Anterior cingulate cortex (tissue), 58 donors: ENCODE measurements at places on chromosomes 3 and 15.

DNA sequence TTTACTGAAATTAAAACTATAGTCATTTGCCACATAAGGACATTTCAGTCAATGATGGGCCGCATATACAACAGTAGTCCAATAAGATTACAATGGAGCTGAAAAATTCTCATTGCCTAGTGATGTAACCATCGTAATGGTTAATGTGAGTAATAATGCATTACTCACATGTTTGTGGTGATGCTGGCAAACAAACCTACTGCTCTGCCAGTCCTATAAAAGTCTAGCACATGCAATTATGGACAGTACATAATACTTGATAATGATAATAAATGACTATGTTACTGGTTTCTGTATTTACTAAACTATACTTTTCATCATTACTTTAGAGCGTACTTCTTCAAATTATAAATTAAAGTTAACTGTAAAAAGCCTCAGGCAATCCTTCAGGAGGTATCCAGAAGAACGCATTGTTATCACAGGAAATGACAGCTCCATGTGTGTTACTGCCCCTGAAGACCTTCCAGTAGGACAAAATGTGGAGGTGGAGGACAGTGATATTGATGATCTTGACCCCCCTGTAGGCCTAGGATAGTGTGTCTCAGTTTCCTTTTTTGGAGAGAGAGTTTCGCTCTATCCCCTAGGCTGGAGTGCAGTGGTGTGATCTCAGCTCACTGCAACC is 102.7 kb downstream of the ATP1B3 start:
- DNase-seq, result no peak

DNA sequence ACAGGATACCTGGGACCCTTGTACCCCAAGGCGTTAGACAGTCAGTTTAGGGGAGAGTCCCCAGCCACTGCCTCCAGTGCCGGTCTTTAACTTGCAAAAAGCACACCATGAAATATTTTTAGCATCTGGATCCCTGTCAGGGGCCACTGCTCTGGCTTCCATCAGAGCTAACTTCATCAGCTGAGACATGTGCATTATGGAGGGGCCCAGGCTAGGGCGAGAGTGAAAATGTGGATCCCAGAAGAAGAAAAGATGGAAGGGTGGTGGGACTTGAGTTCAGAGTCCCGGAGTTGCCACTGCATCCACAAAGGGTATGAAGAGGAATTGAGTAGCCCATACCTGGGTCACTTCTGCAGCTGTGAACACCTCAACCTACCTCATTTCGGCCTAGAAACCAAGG is 23.5 kb upstream of the SPATA12 start:
- no peak for DNase-seq

GRCh38 chr3:183737116-183737515 is 39.5 kb downstream of the YEATS2 start:
- no peak for DNase-seq

GRCh38 chr3:13451301-13451673 is 28.8 kb upstream of the HDAC11 start:
- DNase-seq, result no peak

GRCh38 chr3:189477614-189478013 is 153.6 kb upstream of the TP63 start:
- DNase-seq, result no peak

DNA sequence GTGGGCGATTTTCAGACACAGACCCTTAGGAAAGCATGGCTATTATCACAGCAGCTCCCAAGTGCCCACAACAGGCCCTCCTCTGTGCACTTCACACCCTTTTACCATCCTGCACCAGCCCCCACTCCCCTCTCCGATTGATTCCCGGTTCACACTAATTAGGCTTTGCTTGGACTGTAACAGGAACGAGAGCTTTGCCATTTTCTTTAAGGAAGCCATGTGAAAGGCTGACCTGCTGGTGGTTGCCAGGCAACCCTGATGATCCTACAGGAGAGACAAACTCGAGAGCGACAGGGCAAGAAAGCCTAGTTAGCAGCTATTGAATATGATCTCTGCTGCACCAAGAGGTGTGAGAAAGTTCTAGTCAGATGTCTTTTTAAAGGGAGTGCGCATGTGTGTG is 28.2 kb upstream of the DET1 start:
- DNase-seq, result no peak

DNA sequence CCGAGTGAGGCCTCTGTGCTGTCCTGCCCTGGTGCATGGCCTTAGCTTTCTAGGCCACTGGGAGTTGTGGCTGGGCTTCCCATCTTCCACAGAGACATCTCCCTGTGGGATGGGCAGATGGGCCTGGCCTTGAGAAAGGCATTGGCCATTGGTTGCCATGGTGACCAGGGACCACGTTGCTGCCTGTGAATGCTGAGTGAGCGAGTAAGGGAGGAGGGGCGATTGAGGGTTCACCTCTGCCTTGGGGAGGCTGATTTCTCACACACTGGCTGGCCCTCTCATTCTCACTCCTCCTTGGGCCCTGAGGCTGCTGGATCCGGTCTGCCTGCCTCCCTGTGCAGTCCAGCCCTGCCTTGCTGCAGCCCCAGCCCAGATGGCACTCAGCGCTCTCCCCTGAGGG is 26.4 kb upstream of the DOCK3 start:
- no peak for DNase-seq

DNA sequence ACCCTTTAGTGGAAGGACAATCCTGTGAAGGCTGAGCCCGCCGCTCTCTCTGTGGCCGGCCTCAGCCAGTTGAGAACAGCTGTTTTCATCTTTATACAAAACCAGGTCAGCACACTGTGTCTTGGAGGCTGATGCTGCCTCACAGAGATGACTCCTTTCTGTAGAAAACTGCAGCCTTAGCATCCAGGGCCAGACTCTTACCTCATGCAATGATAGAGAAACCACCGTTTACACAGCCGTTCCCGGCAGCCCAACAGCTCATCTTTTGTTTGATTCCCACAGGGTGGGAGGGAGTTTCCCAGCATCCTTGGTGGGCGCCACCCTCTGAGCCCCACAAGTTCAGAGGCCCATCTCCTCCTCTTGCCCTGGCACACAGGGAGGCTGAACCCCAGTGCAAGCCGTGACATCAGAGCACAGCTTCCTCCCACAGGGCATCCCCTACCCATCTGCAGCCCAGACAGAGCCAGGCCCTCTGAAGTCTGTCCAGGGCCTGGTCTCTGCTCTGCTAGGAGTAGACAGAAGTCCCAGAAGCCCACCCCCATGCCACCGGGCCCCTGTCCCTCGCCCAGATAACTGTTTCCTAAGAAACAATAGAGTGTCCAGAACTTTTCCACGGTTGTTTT is 105.0 kb downstream of the LRRK1 start:
- DNase-seq, result no peak

DNA sequence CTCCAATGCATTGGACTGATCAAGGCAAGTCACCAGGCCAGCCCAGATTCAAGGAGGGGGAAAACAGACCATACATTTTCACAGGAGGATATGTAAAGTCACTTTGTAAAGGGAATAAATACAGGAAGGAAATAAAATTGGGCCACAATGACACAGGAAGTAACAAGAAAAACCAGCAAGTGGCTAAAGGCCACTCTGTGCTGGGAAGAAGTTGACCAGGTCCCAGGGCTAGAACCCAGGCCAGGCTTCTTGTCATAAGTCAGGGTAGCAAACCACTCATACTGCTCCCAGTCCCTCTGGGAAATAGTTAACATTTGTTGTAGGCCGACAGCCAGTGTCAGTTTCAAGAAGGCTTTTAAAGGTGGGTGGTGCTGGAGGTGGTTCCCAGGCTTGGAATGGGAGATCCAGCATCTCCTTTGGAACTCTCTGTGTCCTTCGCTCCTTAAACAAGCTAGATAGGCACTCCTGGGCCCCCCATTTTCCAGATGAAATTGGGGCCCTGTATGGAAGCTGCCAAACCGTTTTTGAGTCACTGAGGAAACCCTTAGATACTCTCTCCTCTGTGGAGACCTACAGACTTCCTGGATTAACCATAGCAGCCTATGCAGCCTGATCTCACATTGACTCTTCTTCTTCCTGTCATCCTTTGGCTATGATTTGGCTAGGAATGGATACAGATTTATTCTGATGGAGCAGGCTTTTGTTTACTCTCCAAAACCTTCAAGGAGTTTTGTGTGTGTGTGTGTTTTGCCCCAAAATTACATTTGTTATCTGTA is 14.7 kb upstream of the EDC3 start:
- no peak for DNase-seq

GRCh38 chr3:108453565-108453964 is 56.8 kb downstream of the MYH15 start:
- no peak for DNase-seq

- DNase-seq, result no peak
Measured at GRCh38 chr3:175149675-175150074, 290.5 kb downstream of the NAALADL2 start.

DNA sequence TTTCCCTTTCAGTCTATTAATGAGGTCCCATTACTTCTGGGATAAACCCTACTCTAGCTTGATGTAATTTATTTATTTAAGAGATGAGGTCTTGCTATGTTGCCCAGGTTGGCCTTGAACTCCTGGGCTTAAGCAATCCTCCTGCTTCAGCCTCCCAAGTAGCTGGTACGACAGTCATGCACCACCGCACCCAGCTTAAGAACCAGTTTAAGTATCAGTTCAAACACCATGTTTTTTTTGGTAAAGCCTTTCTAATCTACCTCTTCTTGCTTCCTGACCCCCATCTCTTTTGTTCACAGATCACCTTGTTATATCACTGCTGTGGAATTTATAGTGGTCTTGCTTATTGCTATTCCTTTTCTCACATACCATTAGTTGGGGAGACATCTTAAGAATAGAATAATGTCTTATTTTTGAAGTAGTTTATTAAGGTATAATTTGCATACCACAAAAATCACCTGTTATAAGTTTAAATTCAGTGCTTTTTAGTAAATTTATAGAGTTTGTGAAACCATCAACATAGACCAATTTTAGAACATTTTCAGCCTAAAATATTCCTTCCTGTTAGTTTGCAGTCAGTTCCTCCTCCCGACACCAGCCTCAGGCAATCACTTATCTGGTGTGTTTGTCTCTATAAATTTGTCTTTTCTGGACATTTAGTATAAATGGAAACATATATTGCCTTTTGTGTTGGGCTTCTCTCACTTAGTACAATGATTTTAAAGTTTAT is 257.9 kb downstream of the PDCD6IP start:
- DNase-seq, result no peak

DNA sequence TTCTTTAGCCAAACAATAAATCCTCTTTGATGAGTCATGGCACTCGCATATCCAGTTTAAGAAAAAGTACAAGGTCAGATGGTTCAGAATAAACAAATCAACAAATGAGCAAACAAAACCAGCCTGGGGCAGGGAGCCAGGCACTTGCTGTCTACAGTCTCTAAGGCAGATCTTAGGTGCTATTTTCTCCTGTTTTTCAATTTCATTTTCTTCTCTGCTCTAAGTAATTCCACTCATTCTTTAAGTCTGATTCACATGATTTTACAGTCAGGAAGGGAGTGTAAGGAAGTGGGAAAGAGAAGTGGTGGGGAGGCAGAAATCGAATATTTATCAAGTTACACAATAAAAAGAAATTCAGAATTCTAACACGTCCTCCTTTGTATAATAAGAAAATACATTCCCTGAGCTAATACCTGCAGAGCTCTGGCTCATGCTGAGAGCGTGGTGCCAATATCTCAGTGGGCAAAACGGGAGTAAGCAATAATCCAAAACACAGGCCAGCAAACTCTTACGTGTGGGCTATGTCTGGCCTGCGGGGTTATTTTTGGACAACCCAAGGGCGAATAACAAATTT is 298.6 kb downstream of the ADAMTS17 start:
- DNase-seq, result no peak
